SJCRH30 (cell line): ENCODE measurements at places on chromosomes 2 and 18. TPM values are rescaled to one million over a fixed set of nuclear protein-coding genes. Genes with fewer than 3 reads are reported as not detected.

GRCh38 chr2:74099835-74100234 is 47.9 kb downstream of the BOLA3 start:
- H3K27me3 ChIP-seq, result no peaks in the 10 kb centered on the region
- peaks cover 36% of the 10 kb centered on the region for H3K36me3 ChIP-seq
- H3K27ac ChIP-seq, result no peak overlapping the region
- DNase-seq, result no peak
- no peaks in the 10 kb centered on the region for H3K4me1 ChIP-seq
- H3K4me3 ChIP-seq, result no peak overlapping the region

DNA sequence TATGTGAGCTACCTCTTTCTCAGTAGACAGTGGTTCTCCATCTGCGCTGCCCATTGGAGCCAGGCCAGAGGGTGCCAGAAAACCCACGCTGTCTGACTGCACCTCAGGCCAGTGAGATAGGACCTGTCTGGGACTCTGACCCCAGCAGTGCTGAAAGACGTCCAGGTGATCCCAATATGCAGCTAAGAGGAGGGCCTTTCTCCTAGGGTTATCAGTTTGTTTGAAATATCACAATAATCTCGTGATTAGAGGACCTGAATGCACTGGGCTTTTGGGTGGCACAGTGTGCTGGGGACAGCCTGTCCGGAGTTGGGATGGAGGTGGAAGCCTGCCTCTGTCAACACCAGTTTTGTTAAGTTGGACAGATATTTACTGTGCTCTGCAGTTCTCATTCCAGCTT is 216.3 kb downstream of the LDLRAD4 start:
- H3K27me3 ChIP-seq, result no peaks in the 10 kb centered on the region
- H3K36me3 ChIP-seq, result no peaks in the 10 kb centered on the region
- no peak overlapping the region for H3K27ac ChIP-seq
- no peak for DNase-seq
- H3K4me3 ChIP-seq, result no peak overlapping the region

The STEAP3 gene
- total RNA-seq, result 2.2 and 2.6 TPM in 2 replicates

The CD8B2 gene
- not detected in 2 replicates for total RNA-seq

GRCh38 chr2:29983308-29983707 is 61.9 kb upstream of the ALK start:
- no peak overlapping the region for H3K27ac ChIP-seq
- no peak overlapping the region for H3K4me3 ChIP-seq
- DNase-seq, result no peak
- H3K4me1 ChIP-seq, result no peaks in the 10 kb centered on the region

DNA sequence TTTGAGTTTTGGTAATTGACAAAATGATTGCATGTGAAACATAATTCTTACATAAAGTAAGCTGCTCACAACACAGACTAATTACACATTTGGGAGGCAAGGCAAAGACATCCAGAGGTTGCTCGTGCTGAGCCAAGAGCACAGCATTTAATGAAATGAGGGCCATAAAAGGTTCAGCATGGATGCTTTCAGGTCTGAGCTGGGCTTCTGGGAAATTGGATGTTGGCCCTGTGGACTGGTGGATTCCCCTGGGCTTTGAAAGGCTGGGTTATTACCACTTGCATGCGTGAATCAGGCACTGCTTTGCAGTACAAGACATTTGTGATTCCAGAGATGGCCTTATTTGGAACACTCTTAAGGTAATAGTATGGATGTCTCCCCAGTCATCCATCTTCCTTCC is 533.5 kb upstream of the NRP2 start:
- no peak for DNase-seq
- H3K36me3 ChIP-seq, result no peaks in the 10 kb centered on the region
- no peak overlapping the region for H3K27ac ChIP-seq
- H3K4me3 ChIP-seq, result no peak overlapping the region
- H3K27me3 ChIP-seq, result no peaks in the 10 kb centered on the region

The MC4R gene
- total RNA-seq, result not detected in 2 replicates

The GDF7 gene
- total RNA-seq, result 0.02 and 0.03 TPM in 2 replicates

DNA sequence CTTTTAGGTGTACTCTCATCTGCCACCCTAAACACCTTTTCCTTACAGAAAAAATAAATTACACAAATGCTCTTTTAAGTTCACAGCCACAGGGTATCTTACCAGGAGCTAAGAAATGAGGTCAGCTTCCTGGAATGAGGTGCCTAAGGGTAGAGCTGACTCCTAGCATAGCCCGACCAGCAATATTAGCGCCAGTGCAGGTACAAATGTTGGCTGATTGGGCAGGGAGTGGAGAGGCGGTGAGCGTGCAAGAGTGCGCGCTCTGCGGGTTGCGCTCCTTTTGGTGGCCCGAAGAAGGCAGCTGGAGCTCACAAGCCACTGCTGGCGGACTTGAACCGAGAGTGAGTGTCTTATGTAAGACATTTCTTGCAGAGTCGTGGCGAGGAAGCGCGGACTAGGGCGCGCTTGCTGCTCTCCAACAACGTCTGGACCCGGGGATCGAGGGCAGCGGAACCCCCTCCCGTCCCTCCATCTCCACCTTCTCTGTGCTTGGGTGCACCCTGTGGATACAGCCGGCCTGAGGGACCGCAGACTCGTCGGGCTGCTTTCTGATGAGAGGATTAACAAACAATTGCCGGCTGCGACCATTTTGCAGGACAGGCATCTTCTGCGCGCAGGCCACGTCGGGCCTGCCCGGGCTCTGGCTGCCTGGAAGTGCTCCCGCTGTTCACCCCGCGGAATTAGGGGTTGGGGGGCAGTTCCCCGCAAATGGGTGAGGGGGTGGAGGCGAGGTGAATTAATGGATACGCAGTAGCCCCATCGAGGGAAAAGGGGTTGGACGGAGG is 17.3 kb downstream of the BOLA3 start:
- H3K4me3 ChIP-seq, result no peak overlapping the region
- no peak overlapping the region for H3K27ac ChIP-seq
- peaks cover 8% of the 10 kb centered on the region for H3K27me3 ChIP-seq
- no peaks in the 10 kb centered on the region for H3K4me1 ChIP-seq
- H3K36me3 ChIP-seq, result no peaks in the 10 kb centered on the region; the same call in 1 of the 2 replicates

The EN1 gene
- not detected in 2 replicates for total RNA-seq

- no peak for DNase-seq
- no peaks in the 10 kb centered on the region for H3K27me3 ChIP-seq
- H3K27ac ChIP-seq, result no peak overlapping the region
- H3K36me3 ChIP-seq, result no peaks in the 10 kb centered on the region
- no peaks in the 10 kb centered on the region for H3K4me1 ChIP-seq
- H3K4me3 ChIP-seq, result no peak overlapping the region
These were observed 240.4 kb downstream of the MBD2 start for GRCh38 chr18:53984021-53984420.
